ENCODE measurements at places on chromosomes 13 and 19.

DNA sequence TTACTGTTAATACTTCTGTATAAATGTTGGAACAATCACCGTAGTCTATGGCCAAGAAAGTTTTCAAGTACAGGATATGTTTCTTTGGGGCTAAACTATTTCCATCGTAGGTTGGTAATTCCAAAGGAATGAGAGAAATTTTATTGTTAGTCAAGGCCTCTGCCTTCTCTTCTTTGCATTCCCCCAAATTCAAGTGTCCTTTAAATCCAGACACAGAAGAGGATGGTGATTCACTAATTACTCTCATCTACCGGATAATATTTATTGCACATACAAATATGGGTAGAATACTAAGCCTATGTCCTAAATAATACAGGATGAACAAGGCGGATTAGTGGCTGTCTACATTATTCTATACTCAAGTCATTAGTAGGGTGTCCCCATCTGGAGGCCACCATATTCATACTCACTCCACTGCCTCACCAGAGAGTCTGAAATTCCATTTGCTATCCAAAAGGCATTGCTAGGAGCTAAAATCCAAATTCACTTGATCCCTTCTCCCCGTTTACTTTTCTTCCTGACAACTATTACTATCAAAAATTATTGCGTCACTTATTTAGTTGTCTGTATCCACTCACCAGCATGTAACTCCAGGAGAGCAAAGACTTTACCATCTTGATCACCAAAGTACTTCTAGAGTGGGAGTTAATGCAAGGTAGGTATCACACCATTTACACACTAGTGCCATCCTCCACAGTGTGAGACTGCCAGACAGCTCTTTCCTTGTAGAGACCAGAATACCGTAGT lies 82.4 kb upstream of the SGCG start:
- no peak for ATAC-seq

DNA sequence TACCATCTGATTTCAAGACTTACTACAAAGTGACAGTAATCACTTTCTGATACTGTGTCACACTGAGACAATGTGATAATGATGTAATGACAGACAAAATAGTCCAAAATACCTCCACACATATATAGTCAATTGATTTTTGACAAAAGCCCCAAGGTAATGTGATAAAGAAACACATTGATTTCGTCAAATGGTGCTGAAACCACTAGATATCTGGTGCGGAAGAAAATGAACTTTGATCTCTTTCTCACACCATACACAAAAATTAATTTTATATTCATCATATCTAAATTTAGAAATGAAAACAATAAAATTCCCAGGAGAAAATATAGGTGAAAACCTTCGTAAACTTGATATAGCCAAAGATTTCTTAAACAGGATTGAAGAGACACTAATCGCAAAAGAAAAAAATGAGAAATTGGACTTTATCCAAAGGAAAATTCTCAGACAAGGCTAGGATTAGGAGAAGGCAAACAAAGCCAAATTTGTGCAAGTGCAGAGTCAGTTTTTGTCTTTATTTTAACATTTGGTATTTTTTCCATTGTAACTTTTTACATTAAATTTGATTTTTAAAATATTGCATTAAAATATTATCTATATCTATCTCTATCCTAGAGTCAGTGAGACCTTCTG lies 739.9 kb downstream of the DIAPH3 start:
- no peak for ATAC-seq

DNA sequence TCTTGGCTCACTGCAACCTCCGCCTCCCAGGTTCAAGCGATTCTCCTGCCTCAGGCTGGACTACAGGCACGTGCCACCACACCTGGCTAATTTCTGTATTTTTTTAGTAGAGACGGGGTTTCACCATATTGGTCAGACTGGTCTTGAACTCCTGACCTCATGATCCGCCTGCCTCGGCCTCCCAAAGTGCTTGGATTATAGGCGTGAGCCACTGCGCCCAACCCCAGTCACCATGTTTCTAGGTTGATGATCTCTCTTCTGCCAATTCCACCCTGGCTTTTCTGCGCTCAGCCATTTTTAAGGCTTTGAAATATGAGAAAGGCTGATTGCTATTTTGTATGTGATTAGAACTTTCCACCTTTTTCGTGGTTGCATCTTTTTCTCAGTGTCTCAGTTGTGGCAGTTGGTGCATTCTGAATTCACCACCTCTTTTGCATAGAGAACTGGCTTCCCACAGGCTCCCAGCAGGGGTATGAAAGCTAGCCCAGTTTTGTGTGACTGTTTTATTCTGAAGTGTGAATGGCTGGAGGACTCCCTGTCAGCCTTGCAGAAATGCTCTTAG lies 15.5 kb downstream of the CEACAM1 start:
- ATAC-seq, result no peak

DNA sequence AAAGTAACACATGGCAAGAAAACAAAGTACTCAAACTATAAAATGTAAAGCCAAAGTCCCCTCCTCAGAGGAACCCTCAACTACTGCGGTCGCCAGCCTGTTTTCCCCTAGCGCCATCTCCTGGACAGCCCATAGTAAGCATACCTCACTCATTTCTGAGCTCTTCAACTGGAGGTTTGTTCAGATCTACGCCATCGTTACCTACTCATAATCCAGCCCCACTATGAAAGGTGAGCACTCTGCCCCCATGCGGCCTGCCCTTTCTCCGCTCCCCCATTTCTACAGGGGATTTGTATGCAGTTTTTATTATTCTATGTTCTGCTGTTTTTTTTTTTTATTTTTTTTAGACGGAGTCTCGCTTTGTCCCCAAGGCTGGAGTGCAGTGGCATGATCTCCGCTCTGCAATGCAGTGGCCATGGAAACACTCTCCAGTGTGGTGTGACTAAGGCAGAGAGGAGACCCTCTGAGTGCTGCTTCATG lies 26.2 kb downstream of the OPA3 start:
- peak; percentile 90 for ATAC-seq

DNA sequence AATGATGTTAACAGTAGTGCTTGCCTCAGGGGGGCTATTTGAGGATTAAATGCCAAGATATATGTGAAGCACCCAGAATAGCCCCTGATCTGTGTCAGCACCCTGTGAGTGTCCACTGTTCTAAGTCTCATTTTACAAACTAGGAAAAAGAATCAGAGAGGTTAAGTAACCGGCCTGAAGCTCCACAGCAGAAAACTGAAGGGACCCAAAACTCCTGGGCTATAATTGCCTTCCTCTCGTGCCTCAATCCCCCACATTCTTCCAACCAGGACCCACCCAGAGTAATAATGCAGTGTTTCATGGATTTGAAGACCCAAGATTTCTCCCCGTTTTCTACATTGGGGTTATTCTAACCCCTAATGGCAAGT lies 2.3 kb downstream of the PVR start:
- ATAC-seq, result no peak

DNA sequence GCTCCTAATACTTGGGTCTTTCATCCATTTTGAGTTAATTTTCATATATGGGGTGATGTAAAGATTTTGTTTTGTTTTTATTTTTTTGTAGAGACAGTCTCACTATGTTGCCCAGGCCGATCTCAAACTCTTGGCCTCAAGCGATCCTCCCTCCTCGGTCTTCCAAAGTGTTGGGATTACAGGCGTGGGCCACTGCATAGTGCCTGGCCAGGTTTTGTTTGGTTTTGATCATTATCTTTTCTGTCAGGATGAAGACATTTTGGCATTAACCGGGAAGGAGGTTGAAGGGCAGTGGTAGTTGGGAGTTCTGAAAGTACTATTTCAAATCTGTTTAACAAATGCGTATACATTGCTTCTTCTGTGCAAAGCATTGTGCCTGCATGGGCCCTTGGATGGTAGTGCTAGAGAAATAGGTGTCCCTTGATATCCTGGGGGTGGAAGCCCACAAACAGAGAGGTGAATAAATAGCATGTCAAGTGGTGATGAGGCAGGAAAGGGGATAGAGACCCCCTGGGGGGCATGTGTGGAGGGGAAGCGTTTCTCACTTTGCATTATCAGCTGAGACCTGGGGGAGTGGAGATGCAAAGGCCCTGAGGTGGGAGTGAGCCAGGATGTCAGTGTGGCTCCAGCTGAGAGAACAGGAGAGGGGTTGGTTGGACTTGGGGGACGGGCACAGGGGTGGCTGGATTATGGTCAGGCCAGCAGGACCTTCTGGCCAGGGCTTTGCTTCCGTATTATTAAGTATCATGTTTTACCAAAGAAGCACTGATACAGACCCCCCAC lies 41.4 kb downstream of the GATAD2A start:
- no peak for ATAC-seq

GRCh38 chr19:6868351-6868750 lies 19.0 kb upstream of the ADGRE1 start:
- ATAC-seq, result no peak

- ATAC-seq, result no peak
Observed at GRCh38 chr13:41563984-41564365, 106.6 kb downstream of the RGCC start.

DNA sequence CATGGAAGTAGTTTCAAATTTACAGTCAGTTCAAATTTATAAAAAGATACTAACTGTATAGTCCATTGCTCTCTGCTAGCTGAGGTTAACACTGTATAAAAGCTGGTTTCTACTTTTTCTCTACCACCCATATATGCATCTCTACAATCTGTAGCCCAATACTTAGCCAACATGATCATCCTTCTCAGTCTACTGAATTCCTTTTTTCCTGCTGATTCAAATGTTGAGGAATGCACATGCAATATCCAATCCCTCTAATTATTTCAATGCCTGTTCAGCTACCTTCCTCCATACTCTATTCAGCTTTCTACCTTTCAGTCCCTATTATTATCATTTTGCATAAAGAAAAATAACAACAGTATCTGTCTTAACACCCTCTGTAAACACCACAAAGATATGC lies 15.6 kb downstream of the KPNA3 start:
- ATAC-seq, result peak; percentile 82

- peak; percentile 75 for ATAC-seq
Observed at GRCh38 chr19:2524840-2525723, 49.2 kb downstream of the GADD45B start.

GRCh38 chr19:30567536-30568232 lies 195.5 kb downstream of the ZNF536 start:
- ATAC-seq, result no peak

DNA sequence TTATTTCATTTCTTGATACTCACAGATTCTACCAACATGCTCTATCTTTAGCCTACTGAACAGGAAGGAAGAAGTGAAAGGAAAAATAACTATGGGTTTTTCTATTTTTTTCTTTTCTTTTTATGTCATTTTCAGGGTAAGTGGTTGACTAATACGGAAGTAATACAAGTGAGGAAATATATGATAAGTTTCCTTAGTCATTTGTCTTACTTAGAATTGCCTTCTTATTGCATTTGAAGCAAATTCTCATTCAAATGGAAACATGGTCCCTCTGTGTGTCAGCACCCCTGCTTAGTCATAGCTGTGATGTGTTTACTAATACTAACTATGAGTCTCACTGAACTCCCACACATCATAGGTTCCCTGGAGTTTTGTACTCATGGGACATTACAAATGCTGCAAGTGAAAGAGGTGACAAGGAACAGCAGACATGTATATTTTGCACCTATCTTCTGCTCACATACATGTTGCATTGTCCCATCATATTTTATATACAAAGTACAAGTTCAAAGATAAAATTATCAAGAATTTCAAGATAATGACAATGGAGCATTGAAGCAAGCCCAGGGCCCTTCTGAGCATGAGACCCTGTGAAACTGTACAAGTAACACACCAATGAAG lies 60.1 kb downstream of the DCT start:
- ATAC-seq, result peak; percentile 59

DNA sequence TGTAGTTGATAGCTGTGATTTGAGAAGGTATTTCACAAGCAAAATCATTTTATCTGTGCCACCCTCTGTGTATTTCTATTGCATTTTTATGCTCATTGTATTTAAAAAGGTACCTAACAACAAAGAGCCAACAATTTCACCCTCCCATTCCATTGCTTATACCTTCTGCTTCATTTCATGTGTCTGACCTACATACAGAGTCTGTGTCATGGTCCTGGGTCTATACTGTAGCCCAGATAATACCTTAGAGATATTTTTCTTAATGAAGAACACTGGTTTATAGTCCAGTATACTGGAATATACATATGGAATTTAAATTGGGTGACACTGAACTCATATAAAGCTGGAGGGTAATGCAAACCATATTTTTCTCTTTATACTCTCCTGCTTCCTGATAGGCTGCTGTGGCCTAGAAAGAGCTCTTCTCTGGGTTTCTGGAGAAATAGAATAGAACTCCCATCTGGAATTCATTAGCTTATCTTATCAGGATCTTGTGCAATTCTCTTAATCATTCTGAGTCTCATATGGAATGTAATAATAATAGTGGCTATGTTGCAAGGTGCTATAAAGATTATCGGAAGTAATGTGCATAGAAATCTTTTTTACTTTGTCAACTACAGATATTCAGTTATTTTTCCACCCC lies 31.8 kb upstream of the SPART start:
- ATAC-seq, result peak; percentile 35

- peak; percentile 98 for ATAC-seq
Observed at GRCh38 chr13:34156841-34157365, 339.0 kb downstream of the RFC3 start.

DNA sequence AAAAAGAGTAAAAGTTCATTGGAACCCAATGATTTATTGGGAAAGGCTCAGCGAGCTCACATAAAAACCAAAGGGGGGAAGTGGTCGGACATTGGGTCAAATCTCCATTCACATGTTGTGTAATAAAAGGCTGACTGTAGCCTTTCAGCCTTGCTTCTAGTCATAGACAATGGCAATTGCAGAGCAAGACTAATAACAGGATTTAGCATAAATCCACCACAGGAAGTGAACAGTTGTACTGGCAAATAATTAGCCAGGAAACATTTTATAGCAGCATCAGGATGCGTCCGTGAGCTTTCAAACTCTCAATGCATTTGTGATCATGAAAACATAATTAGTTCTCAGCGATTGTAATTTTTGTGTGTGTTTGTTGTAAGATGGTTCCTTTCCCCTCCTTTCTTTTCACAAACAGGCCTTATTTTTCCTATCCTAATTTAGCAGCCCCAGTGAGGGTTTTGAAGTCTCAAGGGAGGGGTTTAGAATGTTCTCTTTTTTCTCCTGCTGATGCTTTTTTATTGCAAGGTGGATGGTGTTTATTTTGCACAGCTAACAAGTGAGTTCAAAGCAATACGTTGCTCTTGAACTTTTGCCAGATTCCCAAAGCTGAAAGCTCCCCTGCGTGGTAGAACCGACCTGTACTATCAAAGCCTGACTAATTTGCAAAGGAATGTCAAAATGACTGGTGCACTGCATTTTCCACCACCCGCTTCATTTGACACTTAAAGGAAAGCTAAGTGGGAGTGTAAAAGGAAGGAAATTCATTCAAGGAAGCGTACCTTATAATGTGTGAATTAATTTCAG lies 105.6 kb downstream of the SPRY2 start:
- no peak for ATAC-seq

Measured in SK-N-SH treated with all-trans-retinoic acid at 6 μM for 48 hours (cell line).